ENCODE measurements at places on chromosomes 1 and 21.

DNA sequence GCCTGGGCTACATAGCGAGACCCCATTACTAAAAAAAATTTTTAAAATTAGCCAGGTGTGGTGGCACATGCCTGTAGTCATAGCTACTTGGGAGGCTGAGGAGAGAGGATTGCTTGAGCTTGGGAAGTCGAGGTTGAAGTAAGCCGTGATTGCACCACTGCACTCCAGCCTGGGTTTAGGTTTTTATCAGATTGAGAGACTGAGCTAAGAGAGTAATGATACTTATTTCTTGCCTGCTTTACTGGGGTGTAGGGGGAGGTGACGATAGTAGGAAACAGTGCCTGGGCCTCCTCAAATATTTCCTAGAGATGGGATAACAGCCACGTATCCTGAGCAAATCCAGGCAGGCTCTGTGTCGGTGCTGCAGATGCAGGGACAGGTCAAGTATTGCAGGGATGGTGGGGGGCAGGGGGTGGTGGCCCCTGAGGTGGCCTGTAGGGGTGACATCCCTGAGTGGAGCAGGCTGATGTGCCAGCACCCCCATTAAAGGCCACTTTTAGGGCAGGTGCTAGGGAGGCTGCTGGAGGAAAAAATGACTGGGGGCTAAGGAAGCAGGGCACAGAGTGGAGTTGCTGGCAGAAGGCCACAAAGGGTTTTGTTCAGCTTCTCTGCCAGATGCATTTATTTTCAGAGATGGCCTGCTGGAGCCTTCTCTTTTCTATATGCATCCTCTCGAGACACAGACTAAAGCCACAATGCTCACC, 130.5 kb downstream of the RHOU start:
- no peak for DNase-seq

- DNase-seq = no peak
Measured at GRCh38 chr1:13728091-13728715, 28.2 kb downstream of the PRDM2 start.

DNA sequence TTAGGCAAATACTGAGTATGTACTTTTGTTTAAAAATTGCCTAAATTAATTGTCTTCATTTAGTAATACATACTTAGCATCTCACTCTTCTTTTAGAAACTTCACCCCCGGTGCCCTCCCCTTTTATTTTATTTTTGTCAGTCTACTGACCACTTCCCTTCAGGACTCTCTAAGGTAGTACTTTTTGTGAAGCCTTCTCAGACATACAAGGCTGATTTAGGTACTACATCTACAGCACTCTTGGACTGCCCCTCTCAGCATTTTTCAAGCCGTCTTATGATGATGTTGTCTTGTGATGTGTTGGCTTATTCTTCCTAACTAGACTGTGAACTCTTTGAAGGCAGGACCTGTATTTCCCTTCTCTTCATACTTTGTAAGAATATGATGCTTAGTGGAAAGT, 24.7 kb downstream of the RPS6KC1 start:
- DNase-seq = no peak

- no peak for DNase-seq
Measured at GRCh38 chr1:31170486-31170735, 69.3 kb downstream of the NKAIN1 start.

- no peak for DNase-seq
Measured at GRCh38 chr21:46425571-46425970, 33.1 kb upstream of the DIP2A start.

DNA sequence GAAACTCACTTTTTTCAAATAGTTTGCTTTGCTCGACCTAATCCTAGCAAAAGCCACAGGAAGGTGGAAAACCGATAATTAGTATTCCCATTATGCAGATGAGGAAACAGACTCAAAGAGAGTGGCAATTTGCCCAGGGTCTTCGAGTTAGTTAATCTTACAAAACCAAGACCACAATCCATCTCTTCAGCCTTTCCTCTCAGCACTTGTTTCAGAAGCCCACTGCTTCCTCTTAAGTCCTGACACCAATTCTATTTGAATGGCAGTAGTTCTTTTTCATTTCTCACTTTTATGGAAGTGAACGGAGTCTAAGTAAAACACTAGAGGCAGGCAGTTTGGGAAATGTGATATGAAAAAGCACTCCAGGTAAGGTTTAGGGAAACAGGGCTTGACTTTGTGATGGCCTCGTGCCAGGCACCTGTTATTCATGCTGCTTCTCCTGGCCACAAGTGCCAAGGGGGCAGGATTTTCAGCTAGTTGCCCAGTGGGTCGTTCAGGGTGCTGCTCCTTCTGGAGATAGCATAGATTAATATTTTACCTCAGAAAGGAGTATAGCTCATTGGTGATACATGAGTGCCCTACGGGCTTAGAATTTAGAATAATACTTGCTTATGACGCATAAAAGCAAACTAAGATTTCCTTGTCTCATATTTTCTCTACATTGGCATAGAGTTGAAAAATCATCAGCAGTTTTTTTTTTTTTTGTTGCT, 76.6 kb upstream of the NRIP1 start:
- no peak for DNase-seq

DNA sequence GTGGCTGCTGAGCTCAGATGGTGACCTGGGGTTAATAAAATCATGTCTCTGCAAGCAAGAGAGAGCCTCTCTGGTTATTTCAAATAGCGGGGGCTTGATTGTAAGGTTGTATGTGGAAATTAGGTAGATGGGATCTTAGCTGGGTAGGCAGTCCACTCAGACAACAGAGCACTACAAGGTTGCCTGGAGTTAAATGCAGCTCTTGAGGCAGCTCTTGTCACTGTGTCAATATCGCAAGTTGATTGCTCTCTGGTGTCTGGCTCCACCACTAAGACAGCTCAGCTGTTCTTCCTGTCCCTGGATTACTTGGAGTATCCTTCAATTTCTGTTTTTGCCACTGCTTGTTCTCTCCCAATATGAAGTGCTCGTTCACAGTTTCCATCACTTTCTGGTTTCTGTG, 93.8 kb downstream of the C21orf91 start:
- DNase-seq = no peak

GRCh38 chr1:167628741-167629515, 1.1 kb upstream of the RCSD1 start:
- DNase-seq = peak; percentile 31

DNA sequence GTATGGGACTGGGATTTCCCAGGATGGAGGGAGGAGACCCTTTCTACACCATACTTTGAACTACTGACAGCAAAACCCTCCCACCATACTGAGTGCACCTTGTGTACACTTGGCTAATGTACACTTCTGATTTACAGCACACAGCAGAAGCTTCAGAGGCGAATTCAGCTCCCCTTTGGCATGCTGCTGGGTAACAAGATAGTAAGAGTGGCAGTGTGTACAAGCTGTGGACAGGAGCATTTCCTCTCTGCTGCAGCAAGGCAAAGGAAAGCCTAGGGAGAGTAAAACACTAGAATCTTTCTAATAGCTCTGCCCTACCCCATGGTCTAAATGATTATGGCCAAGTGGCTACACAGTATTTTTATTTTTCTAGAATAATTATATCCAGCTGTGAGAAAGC, 83.9 kb upstream of the ARTN start:
- no peak for DNase-seq

- no peak for DNase-seq
Measured at GRCh38 chr21:46135782-46136395, 19.5 kb downstream of the FTCD start.

GRCh38 chr21:28548291-28548690, 444.4 kb downstream of the LTN1 start:
- no peak for DNase-seq

Measured in erythroblast (primary cell).